ENCODE measurements at places on chromosomes 12 and 14.

- DNase-seq: no peak
Measured at GRCh38 chr14:99158150-99158549, 113.8 kb downstream of the BCL11B start.

DNA sequence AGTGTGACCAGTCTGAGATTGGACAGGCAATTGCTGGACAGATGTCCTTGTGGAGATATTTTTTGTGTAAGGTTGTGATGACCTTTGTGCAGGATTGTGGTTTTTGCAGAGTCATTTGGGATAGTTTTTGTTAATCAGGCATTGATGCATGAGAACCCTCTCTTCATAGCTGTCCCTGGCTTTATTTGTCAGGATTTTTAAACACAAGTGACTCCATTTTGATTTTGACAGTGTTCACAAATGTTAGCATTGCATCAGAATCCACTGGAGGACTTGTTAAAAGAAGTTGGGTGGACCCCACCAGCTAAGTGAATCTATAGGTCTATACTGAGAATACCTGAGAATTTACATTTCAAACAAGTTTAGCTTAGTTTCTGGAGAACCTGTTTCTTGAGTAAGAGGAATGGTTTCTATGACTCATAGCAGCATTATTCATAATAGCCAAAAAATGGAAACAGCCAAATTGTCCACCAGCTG is 11.8 kb downstream of the FNTB start:
- no peak for DNase-seq

GRCh38 chr14:89720076-89720687 is 234.3 kb downstream of the EFCAB11 start:
- DNase-seq: peak; percentile 68

DNA sequence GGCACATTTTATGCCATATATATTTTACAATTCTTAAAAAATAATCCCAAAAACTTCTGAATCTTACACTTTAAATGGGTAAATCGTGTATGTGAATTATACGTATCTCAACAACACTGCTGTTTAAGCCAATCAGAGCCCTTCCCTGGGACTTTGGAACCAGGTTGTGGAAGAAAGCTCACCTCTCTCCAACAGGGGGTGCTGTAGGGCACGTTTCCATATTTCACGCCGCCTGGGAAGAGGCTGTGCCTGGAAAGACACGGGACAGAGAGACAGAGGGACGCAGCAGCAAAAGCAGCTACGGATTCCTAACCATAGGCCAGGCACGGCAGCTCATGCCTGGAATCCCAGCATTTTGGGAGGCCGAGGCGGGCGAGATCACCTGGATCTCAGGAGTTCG is 29.4 kb upstream of the FBRSL1 start:
- no peak for DNase-seq

- DNase-seq: peak; percentile 5
Measured at GRCh38 chr14:24993631-24994030, 56.3 kb downstream of the STXBP6 start.

DNA sequence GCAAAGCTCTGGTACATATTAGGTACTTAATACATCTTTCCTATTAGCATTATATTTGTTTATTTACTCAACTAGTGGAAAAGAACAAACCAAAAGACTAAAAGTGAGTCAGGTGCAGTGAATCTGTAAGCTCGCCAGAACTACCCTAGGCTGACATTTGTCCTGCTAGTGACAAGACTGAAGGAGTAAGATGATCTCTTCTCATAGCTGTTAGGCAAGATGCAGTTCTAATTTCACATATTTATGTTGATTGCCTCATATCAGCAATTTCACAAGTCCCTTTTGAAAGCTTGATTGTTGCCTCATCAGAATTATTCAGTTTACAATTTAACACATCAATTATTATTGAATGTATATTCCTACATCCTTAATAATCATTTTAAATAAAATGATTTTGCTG is 293.0 kb upstream of the NAV3 start:
- DNase-seq: peak; percentile 3

GRCh38 chr14:77812028-77812427 is 12.1 kb downstream of the ADCK1 start:
- DNase-seq: no peak

DNA sequence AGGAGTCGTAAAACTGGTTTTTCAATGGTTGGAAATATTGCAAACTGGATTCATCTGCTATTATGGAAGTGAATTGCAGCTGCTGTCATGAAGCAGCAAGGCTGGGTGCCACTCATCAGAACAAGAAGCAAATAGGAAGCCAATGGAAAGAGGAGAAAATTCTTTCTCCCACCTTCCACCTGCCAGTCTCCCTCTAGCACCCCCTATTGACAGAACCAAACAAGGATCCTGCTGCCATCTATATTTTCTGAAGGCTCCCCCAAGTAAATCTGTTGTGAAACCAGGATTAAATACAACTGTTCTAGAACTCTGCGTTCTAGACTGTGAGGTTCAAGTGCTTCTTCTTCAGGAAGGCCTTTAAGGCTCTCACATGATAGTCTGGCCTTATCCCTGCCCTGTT is 286.6 kb downstream of the AACS start:
- DNase-seq: no peak
